ENCODE measurements at places on chromosomes 3 and 15.

DNA sequence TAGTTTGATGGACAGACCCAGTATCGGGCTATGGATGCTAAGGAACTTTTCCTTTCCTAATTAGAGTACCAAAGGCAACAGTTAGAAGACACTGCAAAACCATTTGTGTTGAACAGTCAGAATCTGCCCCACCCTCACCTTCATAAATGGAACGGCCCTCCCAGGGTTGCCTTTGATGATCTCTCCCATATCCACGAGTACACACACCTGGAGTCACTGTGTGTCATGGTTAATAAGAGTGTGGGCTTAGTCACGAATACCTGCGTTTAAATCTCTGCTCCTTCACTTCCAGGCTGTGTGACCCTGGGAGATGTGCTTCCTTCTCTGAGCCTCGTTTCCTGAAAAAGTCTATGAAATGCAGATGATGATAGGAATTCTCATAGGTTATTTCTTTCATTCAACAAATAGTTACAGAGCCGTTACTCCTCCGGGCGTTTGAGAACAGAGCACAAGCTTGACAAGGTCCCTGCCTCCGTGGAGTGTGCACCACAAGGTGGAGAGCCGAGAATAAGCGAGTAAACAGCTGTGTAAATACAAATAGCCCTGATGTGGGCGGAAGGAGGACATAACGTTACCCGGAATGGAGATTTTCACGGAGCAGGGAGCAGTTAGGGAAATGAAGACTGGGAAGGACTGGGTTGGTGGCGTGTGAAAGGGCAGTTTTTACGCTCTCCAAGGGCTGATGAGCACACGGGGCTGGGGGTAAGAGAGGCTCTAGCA, 6.7 kb downstream of the SLC51A start:
- no peak for DNase-seq

- no peak for DNase-seq
These were observed 98.1 kb downstream of the CORO2B start for GRCh38 chr15:68676926-68677325.

DNA sequence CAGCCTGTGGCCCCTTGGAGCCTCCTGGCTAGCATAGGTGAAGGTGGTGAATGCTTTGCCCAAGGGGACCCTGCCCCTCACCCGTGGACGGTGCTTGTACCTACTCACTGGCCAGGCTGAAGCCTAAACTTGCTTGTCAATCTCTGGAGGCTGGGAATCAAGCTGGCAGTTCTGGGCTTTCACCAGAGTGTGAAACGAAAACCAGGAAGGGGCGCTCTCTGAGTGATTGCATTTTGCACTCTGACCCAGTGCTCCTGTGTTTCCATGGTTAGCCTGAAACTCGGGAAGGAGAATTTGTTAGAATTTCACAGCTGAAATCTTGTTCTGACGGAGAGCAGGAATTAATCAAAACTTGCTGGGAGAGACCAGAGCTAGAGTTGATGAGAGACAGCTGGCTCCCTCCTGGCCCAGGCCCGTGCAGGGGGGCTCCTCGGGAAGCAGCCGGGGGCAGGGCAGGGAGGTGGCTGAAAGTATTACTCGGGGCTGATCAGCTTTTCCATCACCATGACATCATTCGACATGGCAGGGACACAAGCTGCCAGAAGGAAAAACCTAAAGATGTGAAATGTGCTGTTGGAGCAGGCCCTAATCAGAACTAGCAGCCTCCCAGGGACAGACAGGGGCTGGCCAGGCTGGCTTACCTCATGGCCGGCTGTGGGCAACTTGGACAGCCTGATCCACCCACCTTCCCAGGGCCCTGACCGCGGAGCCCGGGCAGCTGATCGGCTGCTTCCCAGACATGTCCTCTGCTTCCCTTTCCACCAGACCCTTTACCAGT, 323.6 kb upstream of the CTDSPL start:
- DNase-seq: no peak

DNA sequence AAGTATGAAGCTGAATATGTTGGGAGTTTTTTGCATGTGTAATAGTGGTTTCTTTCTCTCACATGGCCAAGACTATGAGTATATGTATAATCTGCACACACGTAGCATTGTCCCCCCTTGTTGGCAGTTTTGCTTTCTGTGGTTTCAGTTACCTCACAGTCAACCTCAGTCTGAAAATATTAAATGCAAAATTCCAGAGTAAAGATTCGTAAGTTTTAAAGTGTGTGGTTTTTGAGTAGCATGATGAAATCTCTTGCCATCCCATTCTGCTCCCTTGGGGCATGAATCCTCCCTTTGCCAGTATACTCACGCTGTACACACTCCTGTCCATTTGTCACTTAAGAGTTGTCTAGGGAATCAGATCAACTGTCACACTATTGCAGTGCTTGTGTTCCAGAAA, 742.0 kb upstream of the CCDC54 start:
- no peak for DNase-seq

- DNase-seq: no peak
These were observed 117.7 kb downstream of the PTPRG start for GRCh38 chr3:61679026-61679425.

GRCh38 chr3:166818464-166818863, 561.6 kb downstream of the ZBBX start:
- DNase-seq: no peak

DNA sequence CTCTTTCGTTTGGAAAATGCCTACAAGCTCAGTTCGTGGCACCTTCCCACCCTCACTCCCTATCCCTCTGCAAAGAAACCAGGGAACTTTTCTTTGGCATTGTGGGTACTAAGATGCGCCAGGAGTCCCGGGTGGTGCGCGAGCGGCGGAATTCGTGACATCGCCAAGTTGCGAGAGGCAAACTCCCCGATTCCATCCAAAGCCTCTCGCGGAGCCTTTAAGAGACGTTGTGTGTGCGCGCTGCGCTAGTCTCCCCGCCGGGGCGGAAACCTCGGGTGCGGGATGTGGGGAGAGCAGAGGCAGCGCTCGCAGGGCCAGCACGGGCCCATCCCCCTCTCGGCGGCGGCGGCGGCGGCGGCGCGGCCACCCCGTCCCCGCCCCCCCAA, 443 bp upstream of the NR2F2 start:
- DNase-seq: no peak

GRCh38 chr3:41207355-41207754, 8.1 kb downstream of the CTNNB1 start:
- no peak for DNase-seq

DNA sequence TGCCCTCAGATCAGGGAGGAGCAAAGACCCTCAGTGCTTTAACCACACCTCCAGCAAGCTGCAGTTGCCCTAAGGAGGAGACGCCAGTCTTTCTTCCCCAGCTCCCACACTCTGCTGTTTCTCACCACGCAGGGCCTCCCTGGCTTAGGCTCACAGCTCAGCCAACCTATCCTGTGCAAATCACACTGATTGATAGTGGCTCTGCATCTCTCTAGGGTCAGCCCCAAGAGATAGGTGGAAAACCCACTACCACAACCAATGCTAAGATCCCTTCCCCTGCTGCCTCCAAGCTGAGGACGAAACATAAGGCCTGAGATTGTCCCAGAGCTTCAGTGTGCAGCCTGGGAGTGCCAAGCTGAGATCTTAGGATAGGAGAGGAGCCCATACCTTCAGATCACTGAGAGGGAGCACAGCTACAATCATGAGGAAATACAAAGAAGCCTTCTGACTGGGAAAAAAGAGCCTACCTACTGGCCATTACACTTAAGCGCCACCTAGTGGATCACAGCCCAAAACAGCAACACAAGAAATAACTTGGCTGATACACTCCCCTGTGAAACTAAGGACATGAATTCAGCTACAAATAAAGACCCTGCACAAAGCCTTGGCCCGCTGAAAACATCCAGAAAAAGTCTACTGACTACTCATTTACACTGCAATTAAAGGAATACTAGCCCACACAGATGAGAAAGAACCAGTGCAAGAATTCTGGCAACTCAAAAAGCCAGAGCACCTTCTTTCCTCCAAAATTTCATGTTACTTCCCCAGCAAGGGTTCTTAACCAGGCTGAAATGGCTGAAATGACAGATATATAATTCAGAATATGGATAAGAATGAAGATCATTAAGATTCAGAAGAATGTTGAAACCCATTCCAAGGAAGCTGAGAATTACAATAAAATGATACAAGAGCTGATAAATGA, 271.5 kb upstream of the DCBLD2 start:
- no peak for DNase-seq
